CD4-positive, alpha-beta memory T cell (primary cell): ENCODE measurements at places on chromosomes 1 and 21. TPM values are rescaled to one million over a fixed set of nuclear protein-coding genes. Genes with fewer than 3 reads are reported as not detected.

CD1C gene
- not detected for total RNA-seq

LENEP gene
- total RNA-seq, result 1.1 TPM

- peaks cover 85% of the 10 kb centered on the region for H3K36me3 ChIP-seq
- no peak overlapping the region for H3K27ac ChIP-seq
- H3K4me3 ChIP-seq, result no peak overlapping the region
Observed at GRCh38 chr1:39452081-39452480, 39.4 kb upstream of the BMP8A start.

- H3K4me3 ChIP-seq, result no peak overlapping the region
- peaks cover 4% of the 10 kb centered on the region for H3K4me1 ChIP-seq
- no peak overlapping the region for H3K27ac ChIP-seq
- H3K36me3 ChIP-seq, result no peaks in the 10 kb centered on the region
Observed at GRCh38 chr1:151847867-151848596, 5.5 kb downstream of the THEM5 start.

- H3K4me1 ChIP-seq, result no peaks in the 10 kb centered on the region
- H3K27me3 ChIP-seq, result peaks cover 5% of the 10 kb centered on the region
- H3K27ac ChIP-seq, result no peak overlapping the region
- no peak for DNase-seq
- H3K36me3 ChIP-seq, result no peaks in the 10 kb centered on the region
- no peak overlapping the region for H3K4me3 ChIP-seq
Observed at GRCh38 chr1:199742547-199742946, 285.0 kb upstream of the NR5A2 start.

- DNase-seq, result no peak
- no peaks in the 10 kb centered on the region for H3K36me3 ChIP-seq
- no peak overlapping the region for H3K4me3 ChIP-seq
- H3K27ac ChIP-seq, result no peak overlapping the region
- no peaks in the 10 kb centered on the region for H3K4me1 ChIP-seq
Observed at GRCh38 chr1:51649593-51650091, 32.8 kb downstream of the OSBPL9 start.

DNA sequence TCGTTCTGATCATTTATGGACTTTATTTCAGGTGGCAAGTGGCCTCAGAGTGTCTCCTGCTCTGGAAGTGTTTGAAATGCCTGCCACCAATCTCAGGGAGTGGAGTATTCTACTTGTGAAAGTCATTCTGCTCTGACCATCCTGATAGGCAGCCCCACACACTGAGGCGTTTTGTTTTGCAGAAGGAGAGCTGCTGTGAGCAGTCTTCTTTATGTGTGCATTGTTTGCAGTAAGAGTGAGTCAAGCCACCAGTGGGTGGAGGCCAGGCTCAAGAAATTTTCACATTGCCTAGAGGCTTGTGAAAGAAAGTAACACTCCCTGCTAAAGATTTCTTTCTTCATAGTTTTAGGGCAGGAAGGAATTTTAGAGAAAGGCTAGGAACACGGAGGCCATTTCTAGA lies 204.4 kb downstream of the SLC35F3 start:
- no peaks in the 10 kb centered on the region for H3K27me3 ChIP-seq
- H3K27ac ChIP-seq, result no peak overlapping the region
- H3K4me1 ChIP-seq, result no peaks in the 10 kb centered on the region

DNA sequence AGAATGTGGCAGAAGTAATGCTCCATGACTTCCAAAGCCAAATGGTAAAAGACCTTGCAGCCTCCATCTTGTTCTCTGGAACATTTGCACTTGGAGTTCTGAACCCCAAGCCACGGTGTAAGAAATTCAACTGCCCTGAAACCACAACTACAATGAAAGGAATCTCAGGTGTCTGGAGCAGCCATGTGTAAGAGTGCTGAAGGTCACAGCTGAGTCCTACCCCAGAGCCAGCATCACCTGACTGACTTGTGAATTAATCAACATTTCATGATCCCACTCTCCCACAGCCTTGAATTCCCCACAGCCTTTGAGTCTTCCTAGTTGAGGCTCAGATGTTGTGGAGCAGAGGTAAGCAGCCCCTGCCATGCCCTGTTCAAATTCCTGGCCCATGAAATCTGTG lies 192.8 kb upstream of the CAMK1G start:
- H3K4me3 ChIP-seq, result no peak overlapping the region
- no peaks in the 10 kb centered on the region for H3K27me3 ChIP-seq
- H3K4me1 ChIP-seq, result no peaks in the 10 kb centered on the region
- no peak overlapping the region for H3K27ac ChIP-seq
- no peaks in the 10 kb centered on the region for H3K36me3 ChIP-seq

DNA sequence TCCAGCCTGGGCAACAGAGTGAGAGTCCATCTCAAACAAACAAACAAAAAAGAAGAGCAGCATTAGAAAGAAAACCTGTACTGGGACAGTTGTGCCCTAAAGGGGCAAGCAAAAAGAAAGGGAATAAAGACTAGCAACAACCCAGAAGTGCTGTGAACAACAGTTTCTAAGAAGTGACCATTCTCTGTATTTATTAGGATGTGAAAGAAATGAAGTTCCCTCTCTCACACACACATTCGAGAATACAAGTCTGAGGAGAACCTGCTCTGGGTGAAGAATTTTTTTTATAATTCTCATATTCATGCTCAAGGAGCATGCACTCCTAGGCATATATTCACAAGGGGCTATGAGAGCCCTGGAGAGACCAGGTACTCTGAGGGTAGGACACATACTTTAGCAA lies 59.5 kb upstream of the LRRC8D start:
- DNase-seq, result no peak
- H3K4me3 ChIP-seq, result no peak overlapping the region
- peaks cover 70% of the 10 kb centered on the region for H3K4me1 ChIP-seq
- no peaks in the 10 kb centered on the region for H3K27me3 ChIP-seq

DNA sequence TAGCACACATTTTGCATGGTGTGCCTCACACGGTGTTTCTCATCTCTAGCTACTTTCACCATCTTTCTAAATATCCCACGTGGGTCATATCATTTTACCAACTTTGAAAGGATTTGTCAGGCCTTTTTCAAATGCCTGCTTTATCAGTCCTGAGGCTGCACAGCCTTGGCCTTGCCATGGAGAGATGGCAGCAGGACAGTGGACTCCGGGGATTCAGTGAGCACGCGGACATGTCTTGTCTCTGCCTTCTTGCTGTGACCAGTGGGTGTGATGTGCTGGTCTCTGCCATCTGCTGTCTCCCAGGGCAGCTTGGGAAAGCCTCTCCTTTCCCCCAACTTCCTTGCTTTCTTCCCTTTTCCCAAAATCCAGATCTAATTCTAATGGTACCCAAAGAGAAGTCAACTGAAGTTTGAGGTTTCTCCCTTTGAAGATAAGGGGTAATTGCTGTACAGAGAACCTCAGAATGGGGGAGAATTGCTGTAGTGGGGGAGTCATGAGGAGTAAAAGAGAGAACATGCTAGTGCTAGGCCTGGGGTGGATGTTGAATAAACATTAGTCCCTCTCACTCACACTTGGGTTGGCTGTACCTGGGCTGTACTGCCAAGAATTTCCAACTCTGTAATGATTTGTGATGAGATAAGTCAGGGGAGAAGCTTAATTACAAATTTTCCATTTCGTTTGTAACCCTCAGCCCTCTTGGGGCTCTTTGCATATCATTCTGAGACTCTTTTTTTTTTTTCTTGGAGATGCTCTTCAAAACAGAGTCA lies 99.5 kb downstream of the GALNT2 start:
- H3K27me3 ChIP-seq, result no peaks in the 10 kb centered on the region
- no peak overlapping the region for H3K27ac ChIP-seq
- DNase-seq, result no peak

- DNase-seq, result no peak
- H3K36me3 ChIP-seq, result no peaks in the 10 kb centered on the region
- H3K4me1 ChIP-seq, result no peaks in the 10 kb centered on the region
- H3K27me3 ChIP-seq, result no peaks in the 10 kb centered on the region
- H3K4me3 ChIP-seq, result no peak overlapping the region
Observed at GRCh38 chr21:16082038-16082816, 352.4 kb downstream of the USP25 start.

DNA sequence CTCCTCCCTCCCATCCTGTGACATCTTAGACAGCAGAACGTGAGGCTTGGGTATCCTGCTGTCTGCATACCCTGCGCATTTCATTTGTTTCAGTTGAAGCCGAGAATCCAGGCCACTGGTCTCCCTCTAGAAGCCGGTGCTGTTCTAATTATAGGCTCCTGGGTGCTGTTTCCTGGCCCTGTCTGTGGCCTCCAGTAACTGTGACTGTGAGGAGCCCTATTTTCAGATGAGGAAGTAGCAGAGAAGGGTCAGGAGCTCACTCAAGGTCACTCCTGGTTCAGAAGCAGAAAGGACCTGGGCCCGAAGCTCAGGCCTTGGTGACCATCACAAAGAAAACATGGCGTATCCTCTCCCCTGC lies 24.0 kb downstream of the COQ8A start:
- DNase-seq, result no peak
- no peak overlapping the region for H3K27ac ChIP-seq
- H3K4me1 ChIP-seq, result peaks cover 6% of the 10 kb centered on the region
- no peak overlapping the region for H3K4me3 ChIP-seq

DNA sequence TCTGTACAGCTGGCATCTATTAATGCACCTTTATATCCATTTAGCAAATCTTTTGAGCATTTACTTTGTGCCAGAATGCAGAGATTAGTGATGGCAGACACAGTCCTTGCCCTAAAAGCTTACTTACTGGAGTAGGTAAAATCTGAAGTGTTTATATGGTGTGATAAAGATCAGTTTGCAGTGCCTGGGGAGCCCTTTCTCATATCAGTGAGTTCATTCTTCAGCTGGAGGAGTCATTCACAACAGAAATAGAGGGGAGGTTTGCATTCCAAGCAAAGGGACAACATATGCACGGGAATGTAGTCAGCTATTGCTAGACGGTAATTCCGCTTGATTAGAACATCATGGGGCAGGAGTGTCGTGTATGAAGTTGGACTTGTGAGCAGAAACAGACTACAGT lies 8.4 kb downstream of the SLC35F3 start:
- H3K36me3 ChIP-seq, result no peaks in the 10 kb centered on the region
- no peaks in the 10 kb centered on the region for H3K27me3 ChIP-seq
- H3K27ac ChIP-seq, result no peak overlapping the region
- H3K4me3 ChIP-seq, result no peak overlapping the region

DNA sequence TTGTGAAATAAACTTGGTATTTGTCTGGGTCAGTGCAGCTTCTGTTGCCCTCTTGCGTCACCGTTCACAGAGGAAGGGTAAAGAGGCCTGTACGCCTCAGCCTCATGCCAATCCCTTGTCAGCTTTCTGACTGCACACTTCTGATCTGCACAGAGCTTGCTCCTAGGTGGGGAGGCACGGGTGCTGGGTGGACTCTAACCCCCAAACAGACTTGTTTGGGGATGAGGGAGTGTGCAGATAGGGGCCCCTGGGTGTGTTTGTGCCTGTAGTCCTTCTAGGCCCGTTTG lies 803 bp upstream of the B4GALT2 start:
- H3K4me1 ChIP-seq, result peaks cover 48% of the 10 kb centered on the region
- H3K27me3 ChIP-seq, result no peaks in the 10 kb centered on the region
- H3K27ac ChIP-seq, result no peak overlapping the region
- no peak for DNase-seq
- peaks cover 23% of the 10 kb centered on the region for H3K36me3 ChIP-seq
- no peak overlapping the region for H3K4me3 ChIP-seq

GRCh38 chr1:98296681-98297080 lies 364.8 kb upstream of the SNX7 start:
- no peaks in the 10 kb centered on the region for H3K4me1 ChIP-seq
- no peak for DNase-seq
- no peak overlapping the region for H3K27ac ChIP-seq
- H3K4me3 ChIP-seq, result no peak overlapping the region
- H3K27me3 ChIP-seq, result no peaks in the 10 kb centered on the region
